ENCODE measurements at places on chromosomes 1 and 21. TPM values are rescaled to one million over a fixed set of nuclear protein-coding genes. Genes with fewer than 3 reads are reported as not detected.

- no peak for DNase-seq
Observed at GRCh38 chr21:42164064-42164789, 54.7 kb upstream of the ABCG1 start.

DNA sequence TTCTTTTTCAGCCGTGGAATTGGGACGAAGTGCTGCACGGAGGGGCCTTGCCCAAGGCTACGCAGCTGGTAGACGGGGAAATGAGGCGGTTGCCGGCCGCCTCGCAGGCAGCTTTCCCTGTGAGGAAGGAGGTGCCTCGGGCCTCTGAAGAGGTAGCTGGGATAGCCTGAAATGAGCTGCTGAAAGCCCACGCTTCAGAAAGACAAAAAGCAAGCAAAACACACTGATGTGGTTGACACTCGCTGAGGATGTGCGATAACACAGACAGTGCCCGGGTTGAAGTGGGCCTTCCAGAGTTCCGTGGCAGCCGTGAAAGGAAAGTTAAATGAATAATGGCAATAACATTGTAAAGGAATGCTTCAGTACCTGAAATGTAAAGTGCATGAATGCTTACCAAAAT lies 47.2 kb downstream of the S1PR1 start:
- DNase-seq = no peak

- DNase-seq = no peak
Observed at GRCh38 chr1:6225651-6226050, 10.1 kb downstream of the ICMT start.

DNA sequence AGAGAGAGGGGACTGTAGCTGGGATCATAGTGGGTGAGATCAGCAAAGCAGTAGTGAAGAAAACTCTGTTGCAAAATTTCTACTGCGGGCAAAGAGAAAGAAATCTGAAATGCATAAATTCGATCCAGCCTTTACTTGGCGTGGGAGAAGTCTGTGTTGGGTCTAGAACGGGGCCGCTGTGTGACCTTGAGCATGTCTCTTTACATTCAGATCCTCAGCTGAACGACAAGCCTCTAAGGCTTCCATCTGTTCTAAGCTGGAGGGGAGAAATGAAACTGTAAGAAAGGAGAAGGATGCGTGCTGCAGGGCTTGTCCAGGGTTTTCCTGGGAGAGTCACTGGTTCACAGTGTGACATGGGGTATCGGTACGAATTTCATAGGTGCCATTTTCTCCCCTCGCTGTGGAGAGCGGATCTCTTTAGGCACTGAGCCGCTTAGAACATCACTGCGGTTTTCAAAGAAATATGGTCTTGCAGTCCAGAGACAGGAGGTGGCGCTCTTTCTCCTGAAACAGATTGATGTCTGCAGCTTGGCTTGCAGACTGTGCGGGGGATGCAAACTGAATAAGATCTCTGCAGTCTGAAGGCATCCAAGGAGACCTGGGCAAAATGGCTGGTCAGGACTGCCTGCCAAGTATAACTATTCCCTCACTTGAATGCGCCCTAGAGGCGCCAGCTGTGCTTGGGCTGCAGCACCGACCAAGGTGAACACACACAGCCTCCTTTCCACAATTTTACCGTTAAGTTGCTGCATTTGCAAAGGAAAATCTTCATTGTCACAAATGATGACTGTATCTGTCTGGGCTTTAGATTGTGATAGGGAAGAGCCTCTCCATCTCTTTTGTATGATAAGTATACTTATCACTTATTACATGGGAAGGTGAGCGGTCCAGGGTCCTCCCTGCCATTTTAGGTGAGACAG lies 104.1 kb downstream of the XCL2 start:
- peak; percentile 76 for DNase-seq

DNA sequence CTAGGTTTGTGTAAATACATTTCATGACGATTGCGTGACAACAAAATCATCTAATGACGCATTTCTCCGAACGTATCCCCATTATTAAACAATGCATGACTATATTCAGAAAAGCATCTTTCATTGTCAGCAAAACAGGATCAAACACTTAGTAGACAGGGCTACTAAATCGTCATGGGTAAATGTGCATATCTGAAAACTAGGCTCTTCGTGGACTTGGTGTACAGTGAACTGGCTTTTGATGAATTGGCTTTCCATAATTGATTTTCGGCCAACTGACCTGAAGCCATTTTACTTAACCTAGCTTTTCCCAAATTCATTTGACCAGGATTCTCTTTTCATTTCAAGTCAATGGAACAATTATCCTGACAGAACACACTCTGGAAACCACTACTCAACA lies 665.0 kb downstream of the SMYD3 start:
- no peak for DNase-seq

GRCh38 chr1:94013367-94013878 lies 104.2 kb upstream of the GCLM start:
- DNase-seq = no peak

DNA sequence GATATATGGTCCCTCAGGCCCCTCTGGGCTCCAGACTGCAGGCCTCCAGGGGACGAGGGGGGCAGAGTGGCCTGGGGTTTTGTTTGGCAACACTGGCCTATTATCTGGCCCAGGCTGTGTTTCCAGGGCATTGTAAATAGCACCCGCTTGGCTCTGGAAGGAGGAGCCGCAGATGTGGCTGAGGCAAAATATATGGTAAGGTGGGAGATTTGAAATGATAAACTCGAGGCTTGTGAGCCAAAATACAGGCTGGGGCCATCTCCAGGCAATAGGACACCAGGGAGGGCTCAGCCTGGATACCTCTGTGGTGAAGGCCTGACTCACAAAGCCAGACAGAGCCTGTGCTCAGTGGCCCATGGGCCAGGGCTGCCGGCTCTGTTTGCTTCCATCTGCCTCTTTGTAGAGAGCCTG lies 14.0 kb downstream of the NAV1 start:
- DNase-seq = no peak

- DNase-seq = no peak
Observed at GRCh38 chr1:39566441-39567137, 10.0 kb downstream of the PABPC4 start.

DNA sequence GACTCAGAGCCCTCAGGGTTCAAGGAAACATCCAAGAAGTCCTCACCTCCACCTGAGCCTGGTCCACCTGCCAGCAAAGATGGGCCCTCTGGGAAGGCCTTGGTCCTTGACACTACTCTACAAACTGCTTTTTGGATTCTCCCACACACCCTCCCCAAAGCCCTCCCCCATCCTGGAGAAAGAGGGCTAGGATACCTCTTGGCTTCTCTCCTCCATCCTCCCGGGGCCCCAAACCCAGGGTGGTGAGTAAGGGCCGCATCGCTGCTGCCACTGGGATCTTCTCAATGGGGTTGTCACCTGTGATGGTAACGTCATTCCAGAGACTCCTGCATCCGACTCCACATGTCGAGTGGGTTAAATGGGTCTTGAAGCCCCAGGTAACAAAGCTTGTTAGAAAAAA lies 26.6 kb downstream of the MATN1 start:
- DNase-seq = no peak

DNA sequence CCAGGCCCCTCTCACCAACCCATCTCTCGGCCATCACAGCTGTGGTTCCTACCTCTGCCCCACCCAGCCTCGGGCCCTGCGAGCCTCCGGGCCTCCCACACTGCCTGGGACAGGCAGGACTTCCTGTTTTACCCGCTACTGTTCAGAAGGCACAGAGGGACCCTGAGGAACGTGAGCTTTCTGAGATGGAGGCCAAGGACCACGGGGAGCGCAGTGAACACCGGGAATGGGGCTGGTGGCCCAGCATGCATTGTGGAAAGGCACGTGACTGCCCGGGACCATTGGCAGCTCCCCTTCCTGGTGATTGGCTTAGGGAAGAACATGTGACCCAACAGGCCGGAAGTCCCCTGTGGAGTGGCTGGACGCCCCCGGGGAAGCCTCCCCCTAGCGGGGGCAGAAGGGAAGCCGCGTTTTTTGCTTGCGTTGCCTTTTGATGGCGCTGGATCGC lies 7.0 kb downstream of the S100B start:
- DNase-seq = no peak

- DNase-seq = no peak
Observed at GRCh38 chr1:162070094-162070748, 730 bp downstream of the NOS1AP start.

DNA sequence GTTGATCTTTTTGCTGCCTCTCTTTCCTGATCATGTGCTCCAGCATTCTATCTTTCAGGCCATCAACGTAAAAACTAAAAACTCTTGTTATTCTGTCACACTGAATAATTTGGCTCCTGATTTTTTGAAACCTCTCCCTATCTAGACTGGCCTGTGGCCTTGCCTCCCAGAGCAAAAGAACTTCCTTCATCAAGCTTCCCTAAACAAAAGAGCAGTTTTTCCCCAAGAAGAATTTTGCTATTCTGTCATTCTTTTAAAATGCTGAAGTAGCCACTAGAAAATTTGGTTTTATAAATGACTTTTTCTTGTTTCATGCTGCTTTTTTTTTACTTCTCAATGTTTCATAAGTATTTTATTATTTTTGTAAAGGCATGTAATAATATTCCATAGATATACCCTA lies 37.1 kb upstream of the CR2 start:
- no peak for DNase-seq

FNDC5 gene
- total RNA-seq = 41.5 TPM

ENSA gene
- total RNA-seq = 102 TPM

OR2M3 gene
- total RNA-seq = 0.27 TPM

NHLH2 gene
- 59.6 TPM for total RNA-seq

CALML6 gene
- total RNA-seq = 0.18 TPM

ROR1 gene
- total RNA-seq = 14.0 TPM
